ENCODE measurements at places on chromosomes 6 and 20.

GRCh38 chr20:37418591-37419109, 72.7 kb downstream of the SRC start:
- DNase-seq = no peak

DNA sequence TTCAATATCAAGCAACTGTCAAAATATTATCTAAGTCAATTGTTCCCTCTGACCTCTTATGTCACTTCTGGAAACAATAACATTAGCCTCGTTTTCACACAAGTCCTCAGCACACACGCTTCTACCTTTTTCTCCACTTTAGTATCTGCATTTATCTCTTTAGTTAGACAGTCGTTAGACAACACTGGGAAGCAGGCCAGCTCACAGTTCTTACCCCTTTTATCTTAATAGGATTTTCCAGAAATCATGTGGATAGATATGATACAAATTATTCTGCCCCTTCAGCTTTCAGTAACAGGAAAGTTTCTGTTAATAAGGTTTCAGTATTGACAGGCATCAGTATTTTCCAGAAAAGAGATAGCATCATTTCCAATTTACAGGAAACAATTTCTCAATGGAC, 25.9 kb upstream of the HAO1 start:
- DNase-seq = no peak

DNA sequence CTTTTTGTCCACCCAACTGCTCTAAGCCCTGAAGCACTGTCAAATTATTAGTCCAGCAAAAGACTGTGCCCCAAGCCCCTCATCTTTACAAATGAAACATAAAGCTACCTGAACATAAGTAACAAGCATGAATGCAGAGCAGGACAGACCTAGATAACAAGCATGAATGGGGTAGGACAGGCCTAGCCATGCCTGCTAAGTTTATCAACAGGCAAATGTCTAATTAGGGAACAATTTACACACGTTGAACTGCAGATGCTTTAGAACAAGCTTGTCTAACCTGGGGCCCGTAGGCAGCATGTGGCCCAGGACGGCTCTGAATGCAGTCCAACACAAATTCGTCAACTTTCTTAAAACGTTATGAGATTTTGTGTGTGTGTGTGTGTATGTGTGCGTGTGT, 13.6 kb downstream of the FBXO30 start:
- DNase-seq = no peak

GRCh38 chr6:33343953-33344611, 26.5 kb upstream of the ZBTB22 start:
- no peak for DNase-seq

DNA sequence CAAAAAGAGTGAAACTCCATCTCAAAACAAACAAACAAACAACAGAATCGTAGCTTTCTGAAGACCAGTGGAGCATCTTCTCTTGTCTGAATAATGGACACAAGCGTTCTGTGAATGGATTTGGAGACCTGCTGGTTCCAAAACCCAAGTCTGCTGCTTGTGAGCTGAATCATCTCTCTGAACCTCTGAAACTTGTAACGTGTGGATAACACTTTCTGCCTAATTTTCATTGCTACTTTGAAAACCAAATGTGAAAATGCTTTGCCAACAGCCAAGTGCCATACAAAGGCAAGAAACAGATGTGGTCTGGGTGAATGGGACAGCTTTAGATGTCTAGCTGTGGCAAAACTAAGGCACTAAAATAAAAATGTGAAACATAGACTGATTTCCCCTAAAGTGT, 44.3 kb downstream of the PHACTR1 start:
- no peak for DNase-seq

- DNase-seq = no peak
These were observed 54.8 kb upstream of the SGK1 start for GRCh38 chr6:134372603-134373281.

- DNase-seq = no peak
These were observed 111.0 kb upstream of the RALGAPA2 start for GRCh38 chr20:20823476-20823881.

DNA sequence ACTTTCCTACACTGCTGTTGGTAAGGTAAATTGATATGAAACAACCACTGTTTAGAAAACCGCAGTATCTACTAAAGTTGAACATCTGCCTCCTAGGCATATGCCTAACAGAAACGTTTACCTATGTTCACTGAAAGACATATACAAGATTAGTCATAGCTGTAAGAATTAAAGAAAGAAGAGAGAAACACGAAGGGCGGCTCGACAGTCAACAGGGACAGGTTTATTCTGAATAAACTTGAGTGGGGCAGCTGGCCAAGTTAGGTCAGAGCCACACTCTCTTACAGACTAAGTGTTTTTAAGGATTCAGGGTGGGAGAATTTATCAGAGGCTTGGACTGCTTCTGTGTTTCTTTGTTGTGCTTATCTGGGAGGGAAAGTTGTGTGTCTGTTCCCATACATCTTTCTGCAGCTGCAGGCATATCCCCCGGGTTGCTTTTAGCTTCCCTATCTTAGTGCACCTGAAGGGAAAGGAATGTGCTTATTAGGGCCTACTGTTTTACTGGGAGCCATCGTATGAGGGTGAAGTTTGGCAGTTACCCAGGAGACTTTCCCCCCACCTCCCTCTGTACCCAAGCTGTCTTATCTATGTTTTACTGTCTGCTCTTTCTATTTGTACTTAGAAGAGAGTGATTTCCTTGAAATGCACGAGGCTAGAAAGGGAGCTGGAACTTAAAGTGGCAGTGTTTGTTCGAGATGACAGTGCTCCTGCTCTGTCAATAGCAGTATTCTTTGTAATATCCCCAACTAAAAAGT, 20.4 kb downstream of the PROCR start:
- no peak for DNase-seq

- DNase-seq = no peak
These were observed 87.7 kb downstream of the CDH22 start for GRCh38 chr20:46220455-46221207.

- no peak for DNase-seq
These were observed 92.4 kb upstream of the CD83 start for GRCh38 chr6:14025160-14025559.

DNA sequence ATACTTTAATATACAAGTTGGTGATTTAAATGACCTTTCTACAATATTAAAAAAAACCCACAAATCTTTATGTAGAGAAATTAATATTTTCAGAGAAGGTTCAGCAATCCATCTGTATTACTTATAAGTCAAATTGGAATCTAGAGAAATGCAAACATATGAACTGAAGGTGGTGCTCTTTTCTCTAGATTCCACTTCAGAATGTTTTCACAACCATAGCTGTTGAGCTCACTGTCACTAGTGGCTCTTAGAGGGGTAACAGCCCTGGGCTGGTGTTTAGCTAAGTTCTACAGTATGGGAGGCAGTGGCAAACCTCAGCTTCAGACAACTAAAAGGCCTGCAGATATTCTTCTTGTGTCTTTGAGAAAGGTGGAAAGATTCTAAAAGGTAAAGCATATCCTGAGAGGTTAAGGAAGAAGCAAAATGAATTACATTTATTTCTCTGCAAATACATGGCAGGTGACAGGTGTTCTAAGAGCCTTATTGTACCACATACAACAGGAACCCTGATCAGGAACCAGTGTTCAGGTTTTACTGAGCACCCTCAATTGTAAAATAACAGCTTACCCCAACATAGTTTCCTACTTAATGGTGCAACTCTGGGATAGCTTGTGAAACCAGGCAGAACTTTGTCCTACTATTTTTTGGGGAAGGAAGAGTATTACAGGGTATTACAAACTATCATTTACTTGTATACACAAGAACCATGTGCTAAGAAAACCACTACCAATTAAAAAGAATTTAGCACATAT, 56.6 kb upstream of the SAMHD1 start:
- no peak for DNase-seq

DNA sequence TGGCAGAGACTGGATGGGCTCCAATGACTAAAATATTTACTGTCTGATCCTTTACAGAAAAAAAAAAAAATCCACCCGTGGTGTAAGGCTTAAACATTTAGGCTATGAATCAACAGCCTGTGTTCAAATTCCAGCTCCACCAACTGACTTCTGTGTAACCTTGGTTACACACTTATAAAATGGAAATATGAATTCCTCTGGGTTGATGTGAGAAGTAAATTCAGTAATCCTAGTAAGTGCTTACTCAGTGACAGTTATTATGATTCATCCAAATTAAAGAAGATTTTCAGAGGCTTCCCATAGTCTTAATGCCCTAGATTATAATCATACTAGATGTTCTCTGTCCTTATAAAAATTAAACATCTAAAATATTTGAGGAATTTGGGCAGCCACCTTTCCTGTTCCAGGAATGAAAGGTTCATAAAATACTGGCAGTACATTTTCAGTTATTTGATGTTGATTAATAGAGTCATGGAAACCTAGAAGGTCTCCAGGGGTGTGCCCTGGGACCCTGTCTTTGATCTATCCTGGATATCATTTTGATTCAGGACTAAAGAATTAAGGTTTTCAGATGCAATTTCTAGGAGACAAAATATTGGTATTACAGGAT, 180.3 kb upstream of the ZNF217 start:
- DNase-seq = no peak

DNA sequence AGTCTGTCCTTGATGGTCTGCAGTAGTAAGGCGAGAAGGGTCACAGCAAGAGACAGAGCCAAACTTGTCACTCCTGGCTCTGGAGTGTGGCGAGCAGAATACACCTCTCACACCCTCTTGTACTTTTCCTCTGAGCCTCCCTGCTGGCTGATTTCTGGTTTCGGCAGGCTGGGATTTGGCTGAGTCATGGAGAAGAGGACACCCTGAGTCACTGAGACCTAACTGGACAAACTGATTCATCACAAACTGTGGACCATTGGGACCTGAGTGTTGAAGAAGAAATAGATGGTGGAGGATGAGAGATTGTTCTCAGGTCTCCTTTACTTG, 101.7 kb downstream of the F13A1 start:
- DNase-seq = no peak

DNA sequence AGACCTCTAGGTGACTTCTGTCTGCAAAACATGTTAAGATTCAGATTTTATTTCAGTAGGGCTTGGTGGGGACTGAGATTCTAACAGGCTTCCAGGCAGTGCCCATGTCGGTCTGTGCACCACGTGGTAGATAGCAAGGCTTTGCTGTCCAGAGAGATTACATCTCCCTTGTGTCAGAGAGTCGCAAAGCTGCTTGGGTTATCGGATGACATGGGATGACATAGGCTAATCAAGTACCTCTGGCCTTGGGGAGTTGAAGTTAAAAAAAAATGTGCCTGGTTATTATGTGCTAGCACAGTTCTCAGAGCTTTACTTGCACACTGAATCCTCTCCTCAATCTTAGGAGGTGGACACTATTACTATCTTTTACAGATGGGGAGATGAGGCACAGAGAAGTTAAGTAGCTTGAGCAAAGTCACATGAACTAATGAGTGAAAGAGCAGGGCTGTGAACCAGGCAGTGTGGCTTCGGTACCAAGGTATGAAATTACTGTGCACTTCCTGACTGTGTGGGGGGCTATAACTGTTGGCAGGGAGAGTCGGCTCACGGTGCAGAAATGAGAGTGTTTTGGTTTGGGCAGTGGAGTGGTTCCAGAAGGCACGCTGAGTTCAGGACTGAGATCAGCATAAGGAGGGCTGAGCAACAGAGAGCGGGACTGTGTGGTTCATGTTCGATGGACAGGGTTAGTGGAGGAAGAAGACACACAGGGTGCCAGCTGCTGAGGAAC, 41.1 kb downstream of the FARS2 start:
- no peak for DNase-seq

GRCh38 chr20:24836041-24836533, 113.0 kb upstream of the CST7 start:
- DNase-seq = no peak

DNA sequence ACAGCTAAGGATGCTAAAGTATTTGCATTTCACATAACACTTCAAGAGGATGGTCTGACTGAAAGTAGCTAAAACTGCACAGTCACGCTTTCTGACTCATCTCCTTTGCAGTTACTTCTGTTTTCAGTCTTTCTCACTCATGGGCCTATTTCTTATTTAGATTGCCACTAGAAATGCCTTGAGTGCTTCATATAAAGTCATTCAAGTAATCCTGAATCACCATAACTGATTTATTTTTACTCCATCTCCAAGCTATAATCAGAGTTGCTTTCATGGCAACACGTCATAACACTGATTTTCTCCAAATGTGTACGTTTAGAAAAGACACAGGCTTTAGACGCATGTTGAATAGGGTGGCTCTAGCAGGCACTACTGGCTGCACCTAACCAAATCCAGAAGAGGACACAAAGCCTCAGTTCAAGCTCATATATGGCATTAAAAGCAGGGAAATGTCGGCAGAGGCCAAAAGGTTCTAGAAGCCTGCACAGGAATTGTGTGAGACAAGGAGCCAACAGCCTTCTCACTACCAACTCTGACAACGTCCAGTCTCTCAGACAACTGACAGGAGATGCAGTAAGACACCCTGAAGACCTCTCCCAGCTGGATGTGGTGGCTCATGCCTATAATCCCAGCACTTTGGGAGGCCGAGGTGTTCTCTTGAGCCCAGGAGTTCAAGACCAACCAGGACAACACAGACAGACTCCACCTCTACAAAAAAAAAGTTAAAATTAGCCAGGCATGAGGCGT, 64.1 kb upstream of the BEND6 start:
- no peak for DNase-seq

- no peak for DNase-seq
These were observed 114.7 kb upstream of the BACH2 start for GRCh38 chr6:90411292-90411781.

DNA sequence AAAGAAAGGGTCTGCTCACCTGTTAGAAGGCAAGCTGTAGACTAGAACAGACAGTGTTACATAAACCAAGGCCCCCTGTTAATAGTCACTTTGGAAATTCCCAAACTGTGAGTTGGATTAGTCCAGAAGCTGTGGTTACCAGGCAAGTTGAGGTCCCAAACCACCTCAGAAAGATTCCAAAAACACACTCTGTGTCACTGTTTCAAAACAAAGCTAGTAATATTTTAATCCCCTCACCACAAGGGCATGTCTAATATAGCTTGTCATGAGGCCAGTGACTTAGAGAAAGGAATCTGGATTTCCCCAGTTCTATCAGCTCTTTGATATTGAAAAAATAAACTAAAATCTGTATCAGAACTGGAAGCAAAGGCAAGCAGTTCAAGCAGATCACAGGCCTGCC, 244.6 kb downstream of the HAO1 start:
- DNase-seq = no peak

DNA sequence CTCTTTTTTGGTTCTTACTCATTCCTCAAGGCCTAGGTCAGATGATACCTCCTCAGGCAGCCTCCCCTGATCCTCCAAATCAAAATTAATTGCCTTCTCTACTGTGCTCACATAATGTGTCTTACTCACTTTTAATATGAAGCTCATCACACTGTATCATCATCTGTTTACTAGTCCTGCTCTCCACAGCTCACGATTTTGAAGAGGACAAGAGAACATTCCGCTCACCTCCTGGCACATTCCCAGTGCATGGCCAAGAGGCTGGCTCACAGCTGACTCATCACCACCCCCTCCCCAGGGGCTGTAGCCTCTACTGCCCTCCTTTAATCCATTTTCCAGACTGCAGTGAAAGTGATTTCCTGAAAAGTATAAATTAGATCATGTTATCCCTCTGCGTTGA, 133.1 kb downstream of the ALDH8A1 start:
- no peak for DNase-seq

DNA sequence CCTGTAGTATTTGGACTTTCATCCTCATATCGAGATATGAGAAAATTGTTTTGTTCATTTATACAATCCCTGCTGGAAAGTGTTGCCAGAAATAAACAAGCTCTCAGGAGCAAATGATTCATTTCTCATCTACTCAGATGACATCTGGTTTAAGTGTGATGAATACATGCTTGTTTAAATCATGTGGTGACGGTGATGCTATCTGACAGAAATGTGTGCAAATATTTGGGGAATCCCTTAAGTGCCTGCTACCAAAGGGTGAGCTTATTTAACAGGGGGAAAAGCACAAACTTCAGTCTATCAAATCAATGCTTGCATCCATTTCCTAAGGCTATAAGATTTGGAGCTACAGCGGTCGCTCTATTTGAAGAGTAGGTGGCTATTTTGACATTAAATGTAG, 368.3 kb upstream of the SASH1 start:
- no peak for DNase-seq
